ENCODE measurements at places on chromosomes 1 and 21.

GRCh38 chr1:243549791-243550190, 293.9 kb downstream of the SDCCAG8 start:
- DNase-seq = no peak

DNA sequence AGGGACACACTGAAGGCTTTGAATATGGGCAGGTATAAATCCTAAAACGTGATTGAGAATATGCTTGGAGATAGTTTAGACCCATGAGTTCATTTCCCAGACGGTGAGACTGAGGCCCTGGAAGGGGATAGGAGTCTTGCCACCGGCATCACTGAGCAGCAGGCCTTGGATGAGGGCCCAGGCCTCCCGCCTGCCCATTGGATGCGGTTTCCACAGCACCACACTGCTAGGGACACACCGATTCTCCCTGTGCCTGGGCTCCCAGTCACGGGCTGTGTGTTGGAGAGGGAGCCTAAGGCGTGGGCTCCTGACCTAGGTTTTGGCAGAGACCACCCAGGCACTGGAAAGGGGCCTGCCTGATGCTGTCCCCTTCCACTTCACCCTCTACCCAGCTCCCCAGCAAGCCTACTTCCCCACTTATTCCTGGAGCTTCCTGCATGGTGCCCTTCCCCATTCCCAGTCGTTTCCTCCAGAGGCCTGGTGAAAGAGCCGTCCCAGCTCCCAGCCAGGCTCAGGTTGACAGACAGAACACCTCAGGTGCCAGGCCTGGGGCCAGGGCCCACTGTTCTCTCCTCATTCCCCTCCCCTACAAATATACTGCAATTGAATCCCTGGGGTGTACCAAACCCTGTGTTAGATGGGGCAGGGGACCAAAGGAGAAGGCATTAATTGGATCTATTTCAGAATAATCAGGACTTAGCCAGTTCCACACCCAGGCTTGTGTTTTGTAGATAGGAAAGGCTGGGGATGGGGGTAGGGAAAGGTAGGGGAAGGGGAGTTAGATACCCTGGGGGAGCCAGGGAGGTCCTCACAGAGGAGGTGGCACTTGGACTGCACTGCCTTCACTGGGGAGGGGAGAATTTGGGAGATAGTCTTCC, 3.4 kb downstream of the FOXO6 start:
- no peak for DNase-seq

DNA sequence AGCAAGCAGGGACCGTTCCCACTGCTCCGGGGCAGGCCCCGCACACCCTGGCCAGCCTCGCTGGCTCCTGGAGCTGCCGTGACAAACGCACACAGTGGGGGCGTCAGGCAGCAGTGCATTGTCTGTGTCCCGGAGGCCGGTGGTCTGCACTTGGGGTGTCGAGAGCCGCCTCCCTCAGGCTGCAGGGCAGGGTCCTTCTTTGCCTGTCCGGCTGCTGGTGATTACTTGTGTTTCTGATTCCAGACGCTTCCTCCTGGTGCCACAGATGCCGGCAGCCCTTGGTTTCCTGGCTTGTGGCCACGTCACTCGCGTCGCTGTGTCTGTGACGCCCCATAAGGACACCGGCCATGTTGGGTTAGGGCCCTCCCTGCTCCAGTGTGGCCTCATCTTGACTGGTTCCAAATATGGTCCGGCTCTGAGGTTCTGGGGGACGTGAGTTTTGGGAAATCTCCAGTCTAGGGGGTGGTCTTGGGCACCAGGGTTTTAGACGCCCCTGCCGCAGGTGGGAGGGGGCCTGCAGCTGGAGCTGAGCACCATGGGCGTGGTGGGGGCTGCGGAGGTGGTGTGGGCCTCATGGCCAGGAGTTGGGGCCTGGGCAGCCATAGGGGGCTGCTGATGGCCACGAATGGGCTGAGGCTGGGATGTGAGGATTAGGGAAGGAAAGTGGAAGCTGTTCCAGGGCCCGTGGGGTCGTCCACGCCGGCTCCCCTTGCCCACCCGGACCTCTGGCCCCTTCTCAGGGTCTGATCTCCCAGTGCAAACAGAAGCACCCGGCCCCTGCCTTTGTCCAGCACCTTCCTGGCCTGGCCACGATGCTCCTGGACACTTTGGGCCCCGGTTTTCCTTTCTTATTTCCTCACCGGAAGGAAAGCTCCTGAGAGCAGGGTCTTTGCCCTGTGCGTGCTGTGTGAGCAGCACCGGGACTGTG, 41.0 kb downstream of the SLX9 start:
- no peak for DNase-seq

GRCh38 chr1:218620956-218621355, 275.8 kb downstream of the TGFB2 start:
- no peak for DNase-seq

DNA sequence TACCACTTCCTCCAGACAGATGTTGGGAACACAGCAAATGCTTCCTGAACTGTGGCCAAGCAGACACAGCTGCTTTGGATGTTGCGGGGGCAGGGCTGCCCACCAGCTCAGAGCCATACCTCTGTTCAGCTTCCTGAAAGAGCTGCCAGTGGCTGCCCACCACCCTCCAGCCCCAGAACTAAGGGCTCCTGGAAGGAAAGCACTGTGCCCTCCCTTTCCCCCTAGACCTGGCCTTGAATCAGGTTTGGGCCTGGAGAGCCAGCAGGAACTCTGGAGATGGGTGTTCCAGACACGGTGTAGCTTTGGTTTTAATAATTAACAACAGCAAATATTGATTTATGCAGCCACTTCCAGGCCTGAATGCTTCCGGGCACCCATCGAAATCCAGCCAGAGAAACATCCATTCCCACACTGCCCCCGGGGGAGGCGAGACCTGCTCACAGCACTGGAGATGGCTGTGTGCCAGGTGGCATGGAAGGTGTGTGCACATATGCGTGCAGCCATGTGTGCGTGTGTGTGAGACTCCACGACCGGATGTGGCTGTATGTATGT, 45.7 kb downstream of the RAP1GAP start:
- no peak for DNase-seq

DNA sequence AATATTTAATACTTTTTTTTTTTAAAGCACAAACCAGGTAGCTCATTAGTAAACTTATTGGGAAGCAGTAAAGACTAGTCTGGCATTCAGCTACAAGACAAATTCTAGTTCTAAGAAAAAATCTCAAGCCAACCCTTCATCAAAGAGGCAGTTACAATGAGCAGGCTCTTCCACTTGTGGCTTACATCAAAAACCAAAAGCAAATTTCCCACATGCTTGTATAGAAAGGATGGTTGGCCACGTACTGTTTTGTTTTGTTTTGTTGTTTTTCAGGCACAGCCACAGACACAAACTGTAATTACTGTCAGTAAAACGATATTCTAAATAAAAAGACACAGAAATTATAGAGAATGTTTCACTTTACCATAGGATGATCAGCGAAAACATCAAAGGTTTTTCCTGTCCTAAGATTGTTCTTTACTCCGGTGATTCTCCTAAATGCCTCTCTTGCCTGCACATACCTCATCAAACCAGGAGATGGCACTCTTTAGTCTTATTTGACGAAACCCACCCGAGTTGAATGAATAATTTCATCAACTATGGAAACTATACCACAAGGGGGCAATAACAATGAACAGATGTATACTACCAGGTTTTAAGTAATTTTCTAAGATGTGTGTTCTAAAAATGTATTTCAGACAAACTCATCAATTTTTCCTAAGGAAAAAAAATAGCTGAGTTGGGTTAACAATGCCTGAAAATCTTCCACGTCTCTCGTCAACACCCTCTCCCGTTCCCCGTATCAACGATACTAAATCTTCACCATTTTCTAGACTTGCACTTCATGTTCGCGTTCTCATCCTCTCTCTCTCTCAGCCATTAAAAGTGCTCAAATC, 26.9 kb downstream of the RPL5 start:
- DNase-seq = peak; percentile 66

- DNase-seq = no peak
These were observed 713 bp upstream of the HMGCL start for GRCh38 chr1:23825762-23826522.

GRCh38 chr1:240820816-240821215, 208.9 kb upstream of the GREM2 start:
- no peak for DNase-seq

DNA sequence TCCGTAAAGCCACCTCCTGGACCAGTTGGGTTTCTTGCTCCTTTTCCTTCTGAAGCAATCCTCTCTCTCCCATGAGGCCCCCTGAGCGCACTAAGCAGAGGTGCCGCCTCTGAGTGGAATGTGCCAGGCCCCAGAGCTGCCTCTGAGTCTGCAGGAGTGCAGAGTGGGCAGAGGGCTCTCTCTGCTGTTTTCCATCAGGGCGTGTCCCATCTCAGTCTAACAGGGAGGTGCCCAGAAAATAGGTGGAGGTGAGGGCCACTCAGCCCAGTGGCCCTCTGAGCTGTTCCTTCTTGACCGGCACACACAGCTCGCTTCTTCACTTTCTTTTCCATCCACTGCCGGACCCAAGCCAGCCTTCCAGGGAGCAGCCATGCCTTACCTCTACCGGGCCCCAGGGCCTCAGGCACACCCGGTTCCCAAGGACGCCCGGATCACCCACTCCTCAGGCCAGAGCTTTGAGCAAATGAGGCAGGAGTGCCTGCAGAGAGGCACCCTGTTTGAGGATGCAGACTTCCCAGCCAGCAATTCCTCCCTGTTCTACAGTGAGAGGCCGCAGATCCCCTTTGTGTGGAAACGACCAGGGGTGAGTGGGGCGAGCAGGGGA, at the start of gene CAPN9:
Gene CAPN9 (plus strand): TSS at position 262 of the 604 bp plus-strand sequence. CDS start 109 bp downstream, at position 371.
- no peak for DNase-seq

DNA sequence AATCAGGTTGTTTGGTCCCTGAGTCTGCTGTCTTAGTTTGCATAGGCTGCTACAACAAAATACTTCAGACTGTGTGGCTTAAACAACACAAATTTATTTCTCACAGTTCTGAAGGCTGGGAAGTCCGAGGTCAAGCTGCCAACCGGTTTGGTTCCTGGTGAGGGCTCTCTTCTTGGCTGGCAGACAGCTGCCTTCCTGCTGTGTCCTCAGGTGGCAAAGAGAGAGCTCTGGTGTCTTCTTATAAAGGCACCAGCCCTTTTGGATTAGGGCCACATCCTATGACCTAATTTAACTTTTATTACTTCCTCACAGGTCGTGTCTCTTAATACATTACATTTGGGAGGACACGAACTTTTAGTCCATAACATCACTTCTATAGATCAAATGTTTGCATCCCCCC, 89.6 kb upstream of the CD34 start:
- DNase-seq = no peak

- DNase-seq = no peak
These were observed 10.0 kb downstream of the GBP5 start for GRCh38 chr1:89262643-89263042.

DNA sequence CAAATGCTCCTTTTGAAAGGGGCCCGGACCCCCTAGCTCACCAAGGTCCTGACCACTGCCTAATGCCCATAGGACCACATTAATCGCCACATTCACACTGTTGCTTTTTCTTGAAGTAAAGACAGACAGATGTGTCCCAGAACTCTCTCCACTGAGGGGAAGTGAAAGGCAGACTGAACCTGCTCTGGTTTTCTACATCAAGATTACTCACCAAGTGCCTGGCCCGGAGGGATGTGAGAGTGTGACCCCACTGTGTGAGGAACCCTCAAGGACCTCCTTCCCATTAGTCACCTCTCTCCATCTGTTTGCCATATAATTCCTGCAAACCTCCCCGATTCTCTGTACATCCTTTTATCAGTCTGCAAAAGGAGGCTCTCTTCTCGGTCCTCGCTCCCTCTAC, 381.5 kb downstream of the OMA1 start:
- no peak for DNase-seq

DNA sequence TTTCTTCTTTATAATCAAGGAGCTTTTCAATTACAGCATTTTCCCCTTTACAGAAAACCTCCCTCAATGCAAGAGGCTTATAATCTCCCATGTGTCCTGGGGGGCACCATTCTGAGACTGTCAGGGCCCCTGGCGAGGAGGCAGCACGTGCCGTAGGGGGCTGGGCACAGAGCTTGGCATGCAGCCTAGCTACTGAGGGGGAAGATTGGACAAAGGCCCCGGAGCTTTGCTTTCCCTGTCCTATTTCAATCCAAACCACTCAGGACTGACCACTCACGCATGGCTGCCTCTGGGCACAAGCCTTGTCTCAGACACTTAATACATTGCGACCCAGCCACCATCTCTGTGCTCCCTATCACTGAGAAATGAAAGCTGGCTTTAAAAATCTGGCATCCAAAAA, 2.8 kb upstream of the RAP1GAP start:
- DNase-seq = no peak

DNA sequence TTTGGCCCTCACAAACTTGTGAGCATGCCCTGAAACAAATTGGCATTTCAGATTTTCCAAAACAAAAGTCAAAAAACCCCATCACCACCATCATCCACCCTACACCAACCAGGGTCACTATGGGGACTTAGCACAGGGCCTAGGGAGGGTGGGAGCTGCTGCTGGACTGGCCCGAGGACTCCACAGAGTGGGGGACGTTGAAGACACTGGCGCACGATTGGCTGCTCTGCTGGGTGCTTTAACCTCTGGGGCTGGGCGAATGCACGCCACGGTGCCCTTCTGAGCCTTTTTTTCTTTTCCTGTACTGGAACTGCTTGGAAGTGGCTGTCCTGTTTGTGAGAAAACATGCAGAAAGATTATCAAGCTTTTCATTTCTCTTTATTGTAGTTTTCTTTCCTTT, 92.8 kb downstream of the CD247 start:
- DNase-seq = no peak

Data from NCI-H1436 treated with DMSO at 0.1 percent for 48 hours (cell line).